Activated naive CD8-positive, alpha-beta T cell treated with anti-CD3 and anti-CD28 coated beads for 36 hours (primary cell): ENCODE measurements at places on chromosomes 16 and 17.

- no peak for DNase-seq
These were observed 69.8 kb upstream of the ANKFN1 start for GRCh38 chr17:56083475-56083874.

- DNase-seq = no peak
These were observed 54.8 kb upstream of the MSI2 start for GRCh38 chr17:57201481-57201880.

- DNase-seq = no peak
These were observed 121.8 kb upstream of the NOG start for GRCh38 chr17:56471696-56472095.

GRCh38 chr17:50943575-50943933 lies 77.4 kb upstream of the TOB1 start:
- no peak for DNase-seq

- no peak for DNase-seq
These were observed 8.8 kb upstream of the CNOT1 start for GRCh38 chr16:58638148-58639036.

DNA sequence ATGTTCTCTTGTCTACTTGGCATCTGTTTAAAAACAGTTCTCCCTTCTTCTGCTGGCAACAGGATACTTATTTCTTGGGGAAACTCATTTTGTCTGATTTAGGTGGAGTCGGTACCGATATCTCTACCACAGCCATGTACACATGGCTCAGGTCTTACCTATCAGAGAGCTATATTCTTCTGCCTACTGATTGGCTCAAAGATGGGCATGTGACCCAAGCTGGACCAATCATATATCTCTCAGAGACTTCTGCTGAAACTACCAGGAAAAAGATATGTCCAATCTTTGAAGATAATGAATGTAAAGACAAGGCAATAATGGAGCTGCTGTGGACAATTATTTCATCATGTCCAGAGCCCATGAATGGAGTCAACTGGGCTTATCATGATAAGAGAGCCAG lies 21.6 kb upstream of the SHISA9 start:
- no peak for DNase-seq

DNA sequence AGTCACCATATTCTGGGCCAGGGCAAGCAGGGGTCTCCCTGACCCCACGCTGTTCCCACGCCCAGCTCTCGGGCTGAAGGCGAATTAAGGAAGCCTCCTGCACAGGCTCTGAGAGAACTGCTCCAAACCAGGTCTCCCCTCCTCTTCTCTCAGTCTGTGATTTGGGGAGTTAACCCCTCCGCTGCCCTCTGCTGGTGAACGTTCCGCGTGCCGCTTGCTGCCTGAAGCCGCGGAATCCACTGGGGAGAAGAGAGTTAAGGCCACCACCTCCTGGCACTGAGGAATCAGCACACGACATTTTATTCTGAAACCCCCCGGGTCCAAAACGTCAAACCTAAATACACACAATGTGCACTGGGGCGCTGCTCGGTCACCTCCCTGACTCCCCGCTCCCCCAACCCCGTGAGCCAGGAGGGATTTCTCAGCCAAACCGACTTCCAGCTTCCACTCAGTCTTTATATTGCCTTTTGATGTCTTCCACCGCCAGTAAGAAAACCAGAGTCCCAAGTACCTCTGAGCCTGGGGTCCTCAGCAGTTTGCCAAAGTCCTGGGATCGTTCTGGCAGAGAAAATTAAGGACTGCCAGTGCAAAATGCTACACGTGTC lies 54.4 kb upstream of the RCVRN start:
- DNase-seq = peak; percentile 24

DNA sequence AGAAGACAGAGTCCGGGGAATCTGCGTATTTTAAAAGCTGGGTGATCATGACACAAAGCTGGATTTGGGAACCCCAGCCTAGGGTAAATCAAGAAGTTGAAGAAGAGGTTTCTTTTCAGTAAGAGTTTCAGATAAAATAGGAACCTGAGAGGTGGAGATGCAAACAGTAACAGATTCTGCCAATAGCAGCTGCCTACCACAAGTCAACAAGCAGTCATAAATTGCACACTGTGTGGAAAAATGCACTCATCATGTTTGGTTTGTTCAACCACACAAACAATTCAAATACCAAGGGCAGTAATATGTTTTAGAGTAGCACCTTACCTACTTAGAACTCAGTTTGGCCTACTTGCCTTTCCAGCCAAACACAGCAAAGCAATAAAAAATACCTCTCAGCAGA lies 14.0 kb downstream of the MYO1D start:
- DNase-seq = no peak

DNA sequence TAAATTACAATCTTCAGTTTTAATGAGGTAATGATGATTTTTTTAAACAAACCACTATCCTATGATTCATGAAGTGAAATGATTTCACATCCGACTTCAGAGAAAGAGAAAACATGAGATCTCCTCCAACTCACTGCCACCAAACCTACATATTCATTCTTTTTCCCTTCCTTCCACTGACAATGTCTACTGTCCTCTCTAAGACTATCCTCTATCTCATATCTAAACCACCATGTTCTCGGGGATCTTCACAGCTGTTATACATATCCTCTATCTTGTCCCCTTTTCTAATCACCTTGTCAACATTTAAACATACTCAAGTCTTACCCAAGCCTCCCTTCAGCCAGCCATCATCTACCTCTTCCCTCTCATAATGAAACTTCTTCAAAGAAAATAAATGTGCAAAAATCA lies 53.5 kb downstream of the SMURF2 start:
- no peak for DNase-seq

DNA sequence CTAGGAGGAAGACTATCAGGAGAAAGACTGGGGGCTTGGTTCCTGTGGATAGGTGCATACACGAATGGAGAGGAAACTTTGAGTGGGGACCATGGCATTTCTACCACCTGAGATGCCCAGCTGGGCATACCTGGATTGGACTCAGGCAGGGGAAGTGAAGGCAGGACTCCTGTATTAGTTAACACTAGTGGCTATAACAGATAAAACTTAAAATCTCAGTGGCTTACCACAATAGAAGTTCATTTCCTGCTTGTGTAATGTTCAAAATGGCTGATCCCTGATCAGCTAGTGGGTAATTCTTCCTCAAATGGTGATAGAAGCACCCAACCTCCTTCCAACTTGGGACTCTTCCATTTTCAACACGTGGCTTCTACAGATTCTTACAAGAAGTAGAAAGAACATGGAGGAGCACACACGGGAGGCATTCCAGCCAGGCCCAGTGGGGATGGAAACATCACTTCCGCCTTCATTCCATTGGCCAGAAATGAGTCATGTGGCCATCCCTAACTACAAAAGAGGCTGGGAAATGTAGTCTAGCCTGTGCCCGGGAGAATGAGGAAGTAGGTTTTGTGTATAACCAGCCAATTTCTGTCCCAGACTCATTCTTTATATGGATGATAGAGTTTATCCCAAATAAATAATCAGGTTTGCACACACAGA lies 112.1 kb downstream of the UTP18 start:
- peak; percentile 6 for DNase-seq

DNA sequence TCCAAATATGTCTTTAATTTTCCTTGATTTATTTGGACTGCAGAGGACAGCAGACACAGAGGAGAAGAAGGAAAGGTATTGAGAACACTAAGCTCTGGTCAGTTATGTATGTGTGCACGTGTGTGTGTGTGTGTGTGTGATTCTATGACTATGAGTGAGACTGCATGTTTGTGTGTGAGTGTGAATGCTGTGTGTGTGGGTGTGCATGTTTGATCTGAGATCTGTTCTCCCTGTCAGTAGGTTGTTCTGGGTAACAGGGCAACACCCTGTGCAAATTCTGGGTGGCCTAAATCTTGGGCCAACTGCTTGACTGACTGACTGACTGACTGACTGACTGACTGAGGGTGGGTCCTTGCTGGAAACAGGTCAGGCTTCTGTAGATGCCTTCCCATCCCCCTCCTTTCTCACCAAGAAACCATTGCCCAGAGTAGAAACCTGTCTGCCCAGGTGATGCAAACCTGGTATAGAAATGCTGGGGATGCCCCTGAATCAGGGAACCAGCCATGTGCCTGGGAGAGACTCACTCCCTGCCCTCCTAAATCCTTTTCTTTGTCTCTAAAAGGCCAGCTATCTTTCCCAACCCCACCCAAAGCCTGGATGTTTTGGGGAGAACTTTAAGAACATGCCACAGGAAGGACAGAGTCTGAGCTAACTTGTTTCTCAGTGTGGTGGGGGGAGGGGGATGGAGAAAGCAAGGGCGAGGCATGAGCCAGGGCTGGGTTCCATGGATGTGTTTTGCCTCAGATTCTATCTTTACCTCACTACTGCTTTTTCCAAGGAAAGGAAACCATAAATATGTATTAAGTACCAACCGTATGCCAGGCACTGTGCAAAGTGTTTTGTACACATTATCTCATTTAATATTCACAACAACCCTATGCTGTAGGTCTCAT lies 4.5 kb upstream of the NR1D1 start:
- no peak for DNase-seq

GRCh38 chr17:43620581-43620980 lies 41.1 kb downstream of the MEOX1 start:
- DNase-seq = no peak

GRCh38 chr17:58755577-58756245 lies at the start of gene PPM1E:
TSS of gene PPM1E (plus strand) at chr17:58755854.
- peak; percentile 71 for DNase-seq

DNA sequence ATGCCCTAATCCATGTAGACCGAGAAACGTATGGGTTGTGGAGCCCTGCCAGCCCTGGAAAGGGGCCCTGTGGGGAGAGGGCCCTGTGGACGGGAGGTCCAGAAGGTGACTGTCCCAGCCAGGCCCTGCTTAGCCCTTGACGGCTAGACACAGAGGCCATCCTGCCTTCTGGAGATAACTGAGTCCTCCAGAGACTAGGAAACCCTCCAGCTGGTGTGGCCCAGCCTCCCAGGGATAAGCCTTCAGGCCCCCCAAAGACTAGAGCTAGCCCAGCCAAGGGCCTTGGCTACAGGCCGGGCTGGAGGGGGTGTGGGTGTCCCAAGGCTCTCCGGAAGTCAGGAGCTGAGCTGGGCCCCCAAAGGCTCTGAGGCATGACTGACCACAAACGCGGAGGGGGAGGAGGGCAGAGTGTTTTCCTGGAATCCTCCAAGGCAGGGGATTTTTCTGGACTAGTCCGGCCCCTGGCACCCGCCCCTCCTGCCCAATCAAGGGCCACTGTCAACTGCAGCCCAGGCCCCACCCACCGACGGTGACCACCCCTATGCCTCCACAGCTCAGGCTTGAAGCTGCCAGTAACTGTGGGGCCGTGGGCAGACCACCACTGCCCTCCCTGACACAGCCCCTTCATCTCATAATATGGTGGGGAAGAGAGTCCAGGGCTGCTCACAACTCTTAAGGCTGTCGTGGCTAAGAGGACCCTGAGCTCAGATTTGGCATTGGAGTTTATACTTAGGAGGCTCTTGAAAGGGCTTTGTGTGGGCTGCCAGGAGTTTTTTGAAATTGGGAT lies 885 bp upstream of the VASN start:
- DNase-seq = no peak

DNA sequence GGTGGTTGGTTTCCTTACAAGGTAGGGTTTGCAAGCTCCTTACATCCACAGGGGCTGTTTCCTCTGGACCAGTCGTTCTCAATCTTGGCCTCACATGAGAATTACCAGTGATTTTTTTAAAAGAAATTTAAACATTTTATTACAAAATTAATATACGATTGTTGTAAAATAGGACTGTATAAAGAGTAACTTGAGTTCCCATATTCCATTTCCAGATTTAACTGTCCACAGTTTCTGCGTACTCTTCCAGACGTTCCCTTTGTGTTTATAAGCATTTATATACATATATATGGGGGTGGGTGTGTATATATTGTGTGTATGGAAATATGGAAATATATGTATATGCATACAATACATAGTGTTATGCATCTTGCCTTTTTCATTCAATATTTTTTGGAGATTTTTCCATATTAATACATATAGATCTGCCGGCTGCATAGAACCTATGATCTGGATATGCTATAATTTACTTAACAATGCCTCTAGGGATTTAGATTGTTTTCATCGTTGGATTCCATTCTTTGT lies 31.5 kb downstream of the HLF start:
- no peak for DNase-seq

- no peak for DNase-seq
These were observed 9.8 kb downstream of the TRPV2 start for GRCh38 chr17:16425202-16425601.

DNA sequence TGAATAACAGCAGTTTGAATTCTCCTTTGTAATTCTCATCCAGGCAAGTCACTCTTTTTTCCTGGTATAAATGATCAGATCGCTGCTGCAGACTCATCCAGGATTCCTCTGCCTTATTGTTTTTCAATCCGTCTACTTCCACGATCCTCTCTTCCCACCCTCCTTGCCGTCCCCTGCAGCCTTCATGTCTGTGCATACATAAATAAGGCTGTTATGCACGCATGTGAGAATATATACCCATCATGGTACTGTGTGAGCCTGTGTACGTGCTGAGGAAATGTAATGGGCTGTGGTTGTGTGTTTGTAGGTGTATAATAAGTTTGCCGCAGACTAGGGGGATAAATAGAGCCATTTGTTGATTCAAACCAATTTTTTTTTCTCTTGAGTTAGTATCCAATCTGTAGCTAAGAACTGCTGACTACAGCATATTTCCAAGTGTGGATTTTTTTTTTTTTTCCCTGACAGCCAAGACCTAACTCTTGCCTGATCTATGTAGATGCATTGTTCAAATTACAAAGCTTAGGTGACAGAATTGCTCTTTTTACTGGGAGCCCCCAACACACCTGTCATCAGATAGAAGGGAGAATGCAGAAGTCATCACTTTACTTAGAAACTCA lies 62.2 kb downstream of the RBFOX1 start:
- DNase-seq = no peak

DNA sequence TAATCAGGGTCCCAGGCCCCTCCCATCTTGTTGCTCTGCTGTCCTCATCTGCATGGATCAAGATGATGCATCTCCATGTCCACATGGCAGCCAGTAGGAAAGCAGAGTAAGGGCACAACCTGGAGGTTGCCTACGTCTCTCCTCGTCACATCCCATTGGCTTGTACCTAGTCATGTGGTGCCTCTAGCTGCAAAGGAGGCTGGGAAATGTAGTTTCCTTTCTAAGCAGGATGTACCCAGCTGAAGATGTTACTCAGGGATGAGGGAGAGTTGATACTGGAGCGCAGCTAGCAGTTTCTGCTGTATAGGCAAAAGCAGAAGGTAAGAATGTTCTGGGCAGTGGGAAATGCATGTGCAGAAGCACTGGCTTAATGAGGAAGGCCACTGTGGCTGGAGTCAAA lies 20.8 kb downstream of the ABCC1 start:
- DNase-seq = no peak

GRCh38 chr17:14119546-14119945 lies 50.2 kb downstream of the COX10 start:
- no peak for DNase-seq

- no peak for DNase-seq
These were observed 15.9 kb upstream of the SMG1 start for GRCh38 chr16:18942061-18942460.

GRCh38 chr16:57807968-57808528 lies 5.8 kb upstream of the KIFC3 start:
- peak; percentile 28 for DNase-seq

DNA sequence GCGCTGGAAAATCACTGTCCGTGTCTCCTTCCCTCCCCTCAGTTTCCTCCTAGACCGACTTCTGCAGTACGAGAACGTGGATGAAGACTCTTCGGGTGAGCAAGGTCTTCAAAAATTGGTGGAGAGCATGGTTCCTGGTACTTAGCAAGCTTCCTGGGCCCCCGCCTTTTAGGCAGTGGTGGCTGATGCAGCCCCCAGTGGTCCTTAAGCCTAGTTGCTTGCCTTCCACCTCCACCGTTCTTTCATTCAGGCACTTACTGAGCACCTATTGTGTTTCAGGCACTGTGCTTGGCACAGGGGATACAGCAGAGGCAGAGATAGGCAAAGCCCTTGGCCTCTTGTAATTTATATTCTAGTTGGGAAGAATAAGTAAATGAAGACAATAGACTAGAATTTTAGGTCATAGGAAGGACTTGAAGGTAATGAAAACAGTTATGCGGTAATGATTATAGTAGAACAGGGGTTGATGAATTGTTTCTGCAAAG lies 767 bp downstream of the INO80E start:
- DNase-seq = no peak
